ENCODE measurements at places on chromosomes 5 and 9.

GRCh38 chr9:10534850-10535249 lies 78.0 kb downstream of the PTPRD start:
- DNase-seq: no peak

GRCh38 chr5:114316167-114316566 lies 45.7 kb upstream of the KCNN2 start:
- DNase-seq: no peak

DNA sequence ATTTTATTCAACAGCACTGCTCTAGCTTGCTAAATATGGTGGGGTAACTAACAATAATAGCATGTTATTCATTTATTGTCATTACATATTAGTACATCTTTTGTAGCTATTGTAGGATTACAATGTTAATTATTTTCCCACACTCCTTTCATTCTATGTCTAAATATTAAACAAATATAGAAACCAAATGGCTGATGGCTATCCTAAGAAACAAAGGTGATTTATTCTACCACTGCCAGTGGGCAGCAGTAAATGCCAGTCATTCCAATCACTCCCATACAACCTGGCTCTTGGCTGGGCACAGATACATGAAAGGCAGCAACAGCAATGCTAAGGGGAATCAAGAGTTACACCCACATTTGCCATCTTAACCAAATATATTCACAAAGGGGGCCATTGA lies 84.1 kb downstream of the FRMD3 start:
- DNase-seq: no peak

DNA sequence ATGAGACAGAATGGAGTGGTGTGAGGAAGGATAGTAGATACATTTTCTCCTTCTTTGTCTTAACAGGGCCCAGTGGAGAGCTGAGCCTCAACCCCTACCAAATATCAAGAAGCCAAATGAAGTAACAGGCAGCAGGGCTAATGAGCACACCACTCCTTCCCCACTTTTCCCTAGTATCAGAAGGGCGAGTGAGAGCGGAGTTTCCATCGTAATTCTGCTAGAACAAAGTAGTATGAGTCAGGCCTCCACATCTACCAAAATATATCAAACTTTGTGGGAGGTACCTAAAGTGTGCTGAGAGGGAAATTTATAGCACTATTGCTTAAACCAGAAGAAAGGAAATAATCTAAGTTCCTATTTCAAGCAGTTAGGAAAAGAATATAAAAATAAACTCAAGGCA lies 769.0 kb upstream of the RGMB start:
- no peak for DNase-seq

- DNase-seq: no peak
Measured at GRCh38 chr5:139694556-139695177, 46.5 kb downstream of the CXXC5 start.
